Hepatocyte (in vitro differentiated cells): ENCODE measurements at places on chromosomes 5 and 9. TPM values are rescaled to one million over a fixed set of nuclear protein-coding genes. Genes with fewer than 3 reads are reported as not detected.

The SLC25A25 gene
- polyA plus RNA-seq = 40.1 and 51.0 TPM in 2 replicates

The SHISAL2B gene
- 0.56 TPM in 1 of 2 replicates, not detected in the other for polyA plus RNA-seq

The HINT1 gene
- polyA plus RNA-seq = 434 and 463 TPM in 2 replicates

The ABCA2 gene
- 15.6 and 21.8 TPM in 2 replicates for polyA plus RNA-seq

The PPIC gene
- polyA plus RNA-seq = 233 and 249 TPM in 2 replicates

The NPDC1 gene
- 69.8 and 72.7 TPM in 2 replicates for polyA plus RNA-seq

The BAAT gene
- polyA plus RNA-seq = 13.8 and 19.8 TPM in 2 replicates

The ANKRD55 gene
- polyA plus RNA-seq = 0.31 and 0.41 TPM in 2 replicates

The IL13 gene
- polyA plus RNA-seq = not detected in 2 replicates

GRCh38 chr5:8060953-8061429 is 192.0 kb downstream of the MTRR start:
- no peaks in the 10 kb centered on the region for H3K27me3 ChIP-seq
- H3K27ac ChIP-seq = no peak overlapping the region
- H3K36me3 ChIP-seq = no peaks in the 10 kb centered on the region
- no peak overlapping the region for H3K4me3 ChIP-seq

- no peak overlapping the region for H3K4me3 ChIP-seq
- H3K36me3 ChIP-seq = no peaks in the 10 kb centered on the region
- H3K27me3 ChIP-seq = peaks cover 2% of the 10 kb centered on the region
- H3K27ac ChIP-seq = no peak overlapping the region
Measured at GRCh38 chr5:133412661-133413060, 199.7 kb downstream of the FSTL4 start.

DNA sequence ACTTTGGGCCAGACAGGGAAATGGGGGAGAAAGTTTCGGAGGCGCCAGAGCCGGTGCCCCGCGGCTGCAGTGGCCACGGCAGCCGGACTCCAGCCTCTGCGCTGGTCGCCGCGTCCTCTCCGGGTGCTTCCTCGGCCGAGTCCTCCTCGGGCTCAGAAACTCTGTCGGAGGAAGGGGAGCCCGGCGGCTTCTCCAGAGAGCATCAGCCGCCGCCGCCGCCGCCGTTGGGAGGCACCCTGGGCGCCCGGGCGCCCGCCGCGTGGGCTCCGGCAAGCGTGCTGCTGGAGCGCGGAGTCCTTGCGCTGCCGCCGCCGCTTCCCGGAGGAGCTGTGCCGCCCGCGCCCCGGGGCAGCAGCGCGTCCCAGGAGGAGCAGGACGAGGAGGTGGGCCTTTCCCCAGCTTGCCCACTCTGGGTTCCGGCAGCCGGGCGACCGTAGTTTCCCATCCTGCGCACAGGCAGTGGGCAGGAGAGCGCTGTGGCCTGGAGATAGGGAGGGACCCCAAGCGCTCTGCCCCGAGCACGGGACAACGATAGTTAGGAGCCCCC is 516 bp downstream of the MAST4 start:
- peaks cover 47% of the 10 kb centered on the region for H3K27me3 ChIP-seq
- H3K4me3 ChIP-seq = peak overlapping the region; percentile 84
- H3K4me1 ChIP-seq = peaks cover 9% of the 10 kb centered on the region
- H3K36me3 ChIP-seq = no peaks in the 10 kb centered on the region
- H3K27ac ChIP-seq = no peak overlapping the region

DNA sequence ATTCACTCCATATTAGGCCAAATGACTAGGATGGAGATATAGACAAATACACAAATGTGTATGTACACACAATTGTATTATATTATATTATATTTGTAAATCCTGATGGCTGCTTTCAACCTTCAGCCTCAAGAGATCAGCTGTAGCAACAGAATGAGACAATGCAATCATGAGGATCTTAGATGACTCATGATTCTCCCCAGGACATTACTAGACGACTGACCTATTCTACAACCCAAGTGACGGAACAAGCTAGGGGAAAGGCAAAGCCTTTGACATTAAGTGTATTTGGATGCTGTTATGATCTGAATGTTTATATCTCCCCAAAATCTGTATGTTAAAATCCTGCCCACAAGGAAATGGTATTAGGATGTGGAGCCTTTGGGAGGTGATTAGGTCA is 66.5 kb downstream of the COX7C start:
- H3K27me3 ChIP-seq = no peaks in the 10 kb centered on the region
- H3K4me3 ChIP-seq = no peak overlapping the region
- no peaks in the 10 kb centered on the region for H3K4me1 ChIP-seq
- no peak overlapping the region for H3K27ac ChIP-seq
- no peak for DNase-seq

GRCh38 chr9:34171753-34172535 is 6.9 kb upstream of the UBAP1 start:
- no peak overlapping the region for H3K27ac ChIP-seq
- peaks cover 11% of the 10 kb centered on the region for H3K4me1 ChIP-seq
- no peak for DNase-seq
- no peak overlapping the region for H3K4me3 ChIP-seq
- H3K36me3 ChIP-seq = no peaks in the 10 kb centered on the region
- H3K27me3 ChIP-seq = no peaks in the 10 kb centered on the region

DNA sequence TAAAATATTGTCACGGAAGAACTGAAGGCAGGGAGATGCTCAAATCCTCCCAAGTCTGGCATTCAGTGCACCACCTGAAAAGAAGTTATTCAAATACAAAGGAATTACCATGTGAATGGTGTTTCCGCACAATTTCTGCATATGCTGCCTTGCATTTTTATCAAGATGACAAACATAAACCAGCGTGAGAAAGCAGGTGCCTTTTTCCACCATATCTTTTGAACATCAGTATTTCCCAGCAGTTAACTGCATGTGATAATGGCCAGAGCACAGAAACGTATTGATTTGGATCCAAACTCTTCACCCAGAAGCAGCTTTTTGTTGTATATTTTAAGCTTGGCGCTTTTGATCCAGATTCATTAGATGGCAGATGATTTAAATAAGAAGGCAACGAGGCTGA is 808.0 kb downstream of the TLE1 start:
- H3K27me3 ChIP-seq = no peaks in the 10 kb centered on the region
- H3K27ac ChIP-seq = no peak overlapping the region
- no peaks in the 10 kb centered on the region for H3K36me3 ChIP-seq
- no peak for DNase-seq

DNA sequence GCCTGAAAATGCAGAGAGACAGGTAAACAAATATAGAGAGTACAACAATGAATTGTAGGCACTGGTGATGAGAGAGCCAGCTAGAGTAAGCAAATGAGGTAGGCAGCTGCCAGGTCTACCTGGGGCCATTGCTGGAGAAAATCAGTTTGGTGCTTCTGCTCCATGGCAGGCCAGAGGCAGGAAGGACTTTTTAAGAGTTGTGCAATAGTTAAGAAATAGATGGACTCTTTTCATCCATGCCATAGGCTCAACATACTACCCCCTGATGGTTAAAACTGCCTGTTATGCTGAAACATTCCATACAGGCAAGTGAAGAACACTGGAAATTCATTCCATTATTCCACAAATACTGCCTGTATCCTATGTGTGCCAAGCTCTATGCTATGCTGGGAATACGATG is 86.5 kb upstream of the CCDC112 start:
- H3K36me3 ChIP-seq = no peaks in the 10 kb centered on the region
- H3K27me3 ChIP-seq = no peaks in the 10 kb centered on the region
- H3K4me1 ChIP-seq = no peaks in the 10 kb centered on the region
- no peak overlapping the region for H3K27ac ChIP-seq
- H3K4me3 ChIP-seq = no peak overlapping the region
- DNase-seq = no peak

DNA sequence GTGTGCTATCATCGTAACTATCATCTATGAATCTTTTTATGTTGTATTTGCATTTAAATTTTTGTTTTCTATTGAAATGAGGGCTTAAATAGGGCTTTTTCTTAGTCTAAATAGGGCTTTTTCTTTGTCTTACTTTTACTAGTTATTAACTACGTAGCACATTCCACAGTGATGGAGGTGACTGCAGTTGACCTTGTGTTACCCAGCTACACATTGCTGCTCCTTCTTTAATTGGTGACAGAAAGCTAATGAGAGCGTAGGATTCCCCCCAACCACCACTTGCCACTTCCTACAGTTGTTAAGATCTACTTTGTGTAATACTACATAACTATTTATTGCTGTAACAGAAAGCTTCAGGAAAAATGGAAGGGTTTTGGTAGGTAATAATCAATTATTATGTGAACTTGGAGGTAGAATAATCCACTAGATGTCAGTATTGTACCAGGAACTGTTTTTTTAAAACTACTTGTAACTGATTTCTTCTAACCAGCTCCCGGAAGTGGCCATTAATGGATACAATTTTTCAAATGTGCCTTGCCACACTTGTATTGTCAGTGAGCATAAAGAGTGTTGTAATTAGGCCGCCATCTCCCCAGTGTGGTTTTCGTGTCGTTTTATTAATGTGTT is 18.0 kb downstream of the MTRR start:
- no peaks in the 10 kb centered on the region for H3K4me1 ChIP-seq
- no peak overlapping the region for H3K27ac ChIP-seq
- no peaks in the 10 kb centered on the region for H3K27me3 ChIP-seq

GRCh38 chr9:28805197-28805596 is 1231.9 kb upstream of the C9orf72 start:
- H3K36me3 ChIP-seq = no peaks in the 10 kb centered on the region
- peaks cover 5% of the 10 kb centered on the region for H3K4me1 ChIP-seq
- H3K27ac ChIP-seq = no peak overlapping the region
- no peaks in the 10 kb centered on the region for H3K27me3 ChIP-seq
- no peak overlapping the region for H3K4me3 ChIP-seq

- H3K4me3 ChIP-seq = no peak overlapping the region
- no peaks in the 10 kb centered on the region for H3K27me3 ChIP-seq
- no peak overlapping the region for H3K27ac ChIP-seq
- H3K36me3 ChIP-seq = no peaks in the 10 kb centered on the region
- no peaks in the 10 kb centered on the region for H3K4me1 ChIP-seq
Measured at GRCh38 chr5:149213264-149213880, 58.3 kb upstream of the AFAP1L1 start.

DNA sequence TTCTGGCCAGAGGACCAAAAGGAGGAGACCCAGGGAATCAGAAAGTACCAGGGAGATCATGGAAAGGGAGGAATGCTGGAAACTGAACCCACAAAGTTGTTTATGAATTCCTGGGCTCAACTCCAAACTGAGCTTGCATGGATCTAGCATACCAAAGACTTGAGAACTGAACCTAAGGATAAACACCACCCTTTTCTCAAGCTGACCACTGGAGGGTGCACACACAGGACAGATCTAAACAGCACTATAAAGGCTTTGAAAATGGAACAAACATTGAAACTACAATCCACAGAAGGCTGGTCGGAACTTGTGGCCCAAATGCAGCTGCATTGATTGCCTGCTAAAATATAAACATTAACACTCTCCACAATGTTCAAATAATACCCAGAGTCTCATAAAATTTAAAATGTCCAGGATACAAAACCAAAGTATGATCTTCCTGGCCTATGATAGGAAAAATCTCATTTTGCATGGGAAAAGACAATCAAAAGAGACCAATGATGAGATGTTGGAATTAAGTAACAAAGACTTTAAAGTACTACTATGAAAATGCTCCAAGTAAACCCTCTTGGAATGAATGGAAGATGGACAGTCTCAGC is 15.6 kb upstream of the IRF1 start:
- H3K4me3 ChIP-seq = no peak overlapping the region
- H3K27ac ChIP-seq = peak overlapping the region; percentile 63
- peak; percentile 68 for DNase-seq
- peaks cover 20% of the 10 kb centered on the region for H3K4me1 ChIP-seq
- no peaks in the 10 kb centered on the region for H3K27me3 ChIP-seq

- no peaks in the 10 kb centered on the region for H3K27me3 ChIP-seq
- no peak overlapping the region for H3K27ac ChIP-seq
- no peaks in the 10 kb centered on the region for H3K36me3 ChIP-seq
- H3K4me1 ChIP-seq = no peaks in the 10 kb centered on the region
Measured at GRCh38 chr9:35042081-35042604, 30.3 kb downstream of the VCP start.

GRCh38 chr5:172505403-172505759 is 51.1 kb upstream of the SH3PXD2B start:
- H3K27ac ChIP-seq = no peak overlapping the region
- H3K27me3 ChIP-seq = no peaks in the 10 kb centered on the region
- no peak overlapping the region for H3K4me3 ChIP-seq

GRCh38 chr5:155728146-155728856 is 598.7 kb upstream of the SGCD start:
- H3K4me1 ChIP-seq = peaks cover 12% of the 10 kb centered on the region
- H3K4me3 ChIP-seq = peak overlapping the region; percentile 52
- DNase-seq = peak; percentile 82
- peaks cover 81% of the 10 kb centered on the region for H3K27me3 ChIP-seq

DNA sequence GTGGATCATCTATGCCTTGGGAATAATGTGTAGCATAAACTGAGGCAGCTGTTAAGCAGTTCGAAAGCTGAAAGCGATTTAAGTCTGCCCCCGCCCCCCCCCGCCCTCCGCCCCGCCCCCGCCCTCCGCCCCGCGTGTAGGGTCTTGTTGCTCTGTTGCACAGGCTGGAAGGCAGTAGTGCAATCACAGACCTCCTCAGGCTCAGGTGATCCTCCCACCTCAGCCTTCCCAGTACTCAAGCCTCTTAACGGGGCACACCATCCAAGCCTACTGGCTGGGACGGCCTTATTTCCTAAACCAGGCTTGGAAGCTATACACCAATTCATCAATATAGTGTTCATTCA is 945 bp downstream of the ANKDD1B start:
- DNase-seq = no peak
- H3K27me3 ChIP-seq = no peaks in the 10 kb centered on the region
- H3K4me1 ChIP-seq = peaks cover 21% of the 10 kb centered on the region

DNA sequence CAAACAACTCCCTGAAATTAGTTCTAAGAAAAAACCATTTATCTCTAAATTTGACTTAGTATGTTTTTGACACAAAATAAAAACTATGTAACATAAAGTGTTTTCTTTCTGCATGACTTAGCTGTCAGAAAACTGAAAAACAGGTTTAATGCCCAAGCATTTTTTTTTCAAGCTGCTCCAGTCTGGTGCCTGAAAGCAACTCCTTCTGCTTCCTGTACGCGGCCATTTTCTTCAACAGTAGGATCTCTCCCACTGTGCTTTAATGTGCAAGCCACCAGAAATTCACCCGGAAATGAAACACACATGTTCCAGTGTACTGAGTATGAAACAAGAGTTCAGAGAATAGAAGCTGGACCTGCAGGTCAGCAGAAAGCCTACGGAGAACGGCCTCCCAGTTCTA is 161.2 kb downstream of the MED27 start:
- H3K4me3 ChIP-seq = no peak overlapping the region
- H3K27ac ChIP-seq = no peak overlapping the region
- DNase-seq = no peak
- H3K36me3 ChIP-seq = no peaks in the 10 kb centered on the region
- H3K27me3 ChIP-seq = no peaks in the 10 kb centered on the region
